ENCODE measurements at places on chromosomes 16 and 17.

GRCh38 chr17:64410750-64411490, 20.3 kb upstream of the PECAM1 start:
- no peak for DNase-seq

GRCh38 chr16:80540516-80541305, at the start of gene DYNLRB2:
DYNLRB2 (plus strand) TSS chr16:80540993; CDS start chr16:80541077, 84 bp downstream.
- peak; percentile 51 for DNase-seq

DNA sequence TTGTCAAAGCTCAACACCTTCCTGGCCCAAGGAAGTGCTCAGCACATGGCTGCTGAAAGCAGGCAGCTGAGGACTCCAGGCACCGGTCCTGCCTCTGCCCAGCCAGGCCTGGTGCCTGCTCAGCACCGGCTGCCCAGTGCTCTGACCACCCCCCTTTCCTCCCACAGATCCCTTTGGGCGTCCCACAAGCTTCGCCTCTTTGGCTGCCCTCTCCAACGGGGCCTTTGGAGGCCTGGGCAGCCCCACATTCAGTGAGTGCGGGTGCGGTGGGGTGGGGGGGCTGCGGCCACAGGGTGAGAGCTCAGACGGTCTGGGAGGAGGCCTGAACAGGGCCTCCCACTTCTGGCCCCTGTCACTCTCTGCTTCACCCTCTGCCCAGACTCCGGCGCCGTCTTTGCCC, 10.2 kb downstream of the FBRS start:
- DNase-seq: no peak

GRCh38 chr16:74080311-74080710, 216.3 kb upstream of the PSMD7 start:
- no peak for DNase-seq

DNA sequence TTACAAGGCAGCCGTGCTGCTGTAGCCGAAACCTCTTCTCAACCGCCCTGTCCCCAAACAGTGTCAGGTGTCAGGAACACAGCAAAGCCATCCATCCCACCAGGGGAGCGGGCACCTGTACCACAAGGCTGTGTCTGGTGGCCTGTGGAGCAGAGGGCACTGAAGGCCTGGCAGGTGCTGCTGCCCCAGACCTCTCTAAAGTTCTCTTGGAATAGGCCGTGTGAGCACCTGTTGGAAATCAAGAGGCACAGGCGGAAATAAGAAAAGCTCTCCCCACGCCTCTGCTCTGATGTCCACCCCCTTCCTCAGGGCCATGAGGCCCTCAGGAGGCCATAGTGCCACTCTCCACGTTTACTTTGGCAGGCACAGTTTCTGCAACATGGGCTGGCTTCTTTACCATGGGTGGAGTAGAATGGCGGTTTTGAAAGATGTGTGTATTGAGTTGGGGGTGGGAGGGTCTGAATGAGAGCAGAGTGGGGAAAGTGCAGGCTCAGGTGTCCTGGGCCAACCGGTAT, 99.9 kb upstream of the ZNF750 start:
- no peak for DNase-seq

GRCh38 chr16:30186782-30187555, 3.6 kb downstream of the CORO1A start:
- DNase-seq: no peak
